ENCODE measurements at places on chromosomes 16 and 17. TPM values are rescaled to one million over a fixed set of nuclear protein-coding genes. Genes with fewer than 3 reads are reported as not detected.

Gene KRTAP3-1
- not detected for total RNA-seq

Gene DPEP2
- total RNA-seq = not detected

Gene LASP1
- total RNA-seq = 136 TPM

Gene NPIPA3
- 0.37 TPM for total RNA-seq

- peak; percentile 84 for DNase-seq
Observed at GRCh38 chr17:27601069-27601974, 29.7 kb upstream of the LGALS9 start.

- DNase-seq = no peak
Observed at GRCh38 chr16:84845496-84846002, 25.8 kb downstream of the CRISPLD2 start.

DNA sequence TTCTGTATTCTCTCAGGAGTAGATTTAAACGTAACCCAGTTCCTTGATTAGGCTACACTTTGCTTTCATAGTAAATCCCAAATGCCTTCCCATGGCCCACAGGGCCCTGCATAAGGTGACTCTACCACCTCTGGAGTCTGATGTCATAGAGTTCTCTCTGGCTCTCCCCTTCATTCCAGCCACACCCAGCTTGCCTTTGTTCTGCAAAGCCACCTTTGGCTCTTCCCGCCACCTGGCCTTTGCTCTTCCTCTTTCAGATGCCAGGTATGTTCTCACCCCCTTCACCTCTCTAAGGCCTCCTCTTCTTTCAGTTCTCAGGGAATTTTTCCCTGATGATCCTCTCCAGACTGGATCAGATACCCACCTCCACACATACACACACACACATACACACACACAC is 141.3 kb upstream of the HSBP1 start:
- DNase-seq = no peak

GRCh38 chr16:65658349-65658748 is 536.5 kb upstream of the CDH11 start:
- DNase-seq = peak; percentile 45

GRCh38 chr16:89063768-89064320 is 29.8 kb upstream of the ACSF3 start:
- DNase-seq = no peak

DNA sequence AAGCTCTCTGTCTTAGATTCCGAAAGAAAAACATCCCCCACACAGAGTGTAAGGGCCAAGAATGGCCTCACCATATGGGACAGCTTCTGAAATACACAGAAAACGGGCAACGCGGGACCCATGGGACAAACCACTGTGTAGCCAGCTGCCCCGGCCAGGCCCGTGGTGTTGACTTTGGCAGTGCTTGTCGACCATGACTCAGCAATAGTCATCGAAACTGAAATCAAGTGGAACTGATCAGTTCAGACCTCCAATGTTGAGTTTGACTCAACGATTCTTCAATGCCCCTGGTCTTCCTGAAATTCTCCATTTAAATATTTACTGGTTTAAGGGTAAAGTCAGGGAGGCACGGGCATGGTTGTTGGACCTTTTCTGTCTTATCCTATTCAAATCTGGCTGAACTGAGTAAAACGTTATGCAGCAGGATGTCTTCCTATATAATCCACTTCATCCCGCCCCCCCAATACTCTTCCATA is 27.5 kb downstream of the ZFHX3 start:
- DNase-seq = no peak

GRCh38 chr16:4511441-4512082 is 27.0 kb downstream of the CDIP1 start:
- DNase-seq = peak; percentile 76
